ENCODE measurements at places on chromosomes 11 and 22.

- no peak for DNase-seq
These were observed 42.4 kb upstream of the RASD2 start for GRCh38 chr22:35498026-35498800.

DNA sequence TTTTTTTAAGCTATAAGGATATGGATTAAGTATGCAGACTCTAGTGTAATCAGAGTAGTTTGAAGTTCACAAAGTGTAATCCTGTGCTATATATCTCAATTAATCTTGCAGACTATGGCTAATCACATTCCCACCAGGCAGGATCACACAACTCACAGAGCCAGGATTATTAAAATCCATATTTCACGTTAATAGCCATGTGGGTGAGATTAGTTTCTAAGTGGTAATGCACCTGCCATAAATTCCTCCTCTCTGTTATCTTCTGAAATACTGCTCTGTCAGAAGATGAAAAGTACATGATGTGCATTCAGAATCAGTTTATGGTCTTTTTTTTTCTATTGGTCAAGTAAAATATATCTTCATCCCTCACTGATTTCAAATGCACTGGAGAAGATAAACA is 686.1 kb downstream of the CNTN5 start:
- DNase-seq, result no peak

DNA sequence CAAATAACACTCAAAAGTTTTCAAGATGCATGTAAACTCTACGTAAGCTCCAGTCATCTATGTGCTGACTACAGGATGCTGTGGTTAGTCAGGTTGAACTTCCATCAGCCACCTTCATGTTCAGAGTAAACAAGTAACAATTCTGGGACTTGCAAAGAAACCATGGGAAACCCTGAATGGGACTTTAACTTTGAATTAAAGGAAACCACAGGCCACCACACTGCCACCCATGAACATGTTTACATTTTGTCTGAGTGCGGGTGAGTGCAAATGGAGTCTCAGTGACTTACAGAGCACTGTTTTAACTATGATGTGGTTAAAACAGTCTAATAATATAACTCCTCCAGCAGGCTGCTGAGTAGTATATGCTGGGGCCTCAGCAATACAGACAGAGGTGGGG is 12.9 kb upstream of the SYTL2 start:
- no peak for DNase-seq

- DNase-seq, result no peak
These were observed 35.0 kb downstream of the SGSM3 start for GRCh38 chr22:40405178-40406062.

DNA sequence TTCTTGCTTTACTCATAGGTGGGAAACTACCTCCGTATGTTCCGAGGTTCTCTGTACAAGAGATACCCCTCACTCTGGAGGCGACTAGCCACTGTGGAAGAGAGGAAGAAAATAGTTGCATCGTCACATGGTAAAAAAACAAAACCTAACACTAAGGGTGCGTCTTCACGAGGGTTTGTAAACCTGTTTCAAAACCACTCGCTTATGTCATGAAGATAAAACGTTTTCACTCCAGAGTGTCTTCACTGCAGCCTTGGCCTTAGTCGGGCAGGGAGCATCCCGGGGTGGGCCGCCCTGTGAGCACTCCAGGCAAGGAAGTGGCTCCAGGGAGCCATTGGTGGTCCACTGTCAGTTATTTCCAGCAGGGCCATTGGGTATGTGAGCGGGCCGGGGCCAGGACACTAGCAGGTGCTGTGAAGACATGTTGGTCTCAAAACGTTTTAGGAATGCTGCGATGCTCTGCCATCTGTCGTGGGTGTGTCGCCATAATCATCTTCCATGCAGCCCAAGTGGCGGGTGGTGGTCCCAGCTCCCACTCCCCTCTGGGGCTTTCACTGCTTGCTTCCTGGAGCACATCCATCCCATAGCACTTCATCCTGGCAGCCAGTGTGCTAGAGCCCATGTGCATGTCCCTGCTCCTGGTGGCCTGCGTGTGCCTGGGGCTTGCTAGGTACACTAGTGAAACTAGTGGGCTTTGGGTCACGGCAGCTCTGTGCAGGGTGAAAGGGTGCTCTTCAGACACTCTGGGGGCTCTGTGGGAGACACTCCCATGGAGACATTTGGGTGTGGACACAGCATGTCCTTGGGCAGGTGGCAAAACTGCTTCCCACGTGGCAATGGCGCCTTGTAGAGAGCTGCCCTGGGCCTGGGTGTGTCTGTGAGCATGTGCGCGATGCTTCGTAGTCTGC is 5.2 kb downstream of the SMARCB1 start:
- no peak for DNase-seq

- DNase-seq, result no peak
These were observed 2.3 kb downstream of the IFITM1 start for GRCh38 chr11:316031-316701.

DNA sequence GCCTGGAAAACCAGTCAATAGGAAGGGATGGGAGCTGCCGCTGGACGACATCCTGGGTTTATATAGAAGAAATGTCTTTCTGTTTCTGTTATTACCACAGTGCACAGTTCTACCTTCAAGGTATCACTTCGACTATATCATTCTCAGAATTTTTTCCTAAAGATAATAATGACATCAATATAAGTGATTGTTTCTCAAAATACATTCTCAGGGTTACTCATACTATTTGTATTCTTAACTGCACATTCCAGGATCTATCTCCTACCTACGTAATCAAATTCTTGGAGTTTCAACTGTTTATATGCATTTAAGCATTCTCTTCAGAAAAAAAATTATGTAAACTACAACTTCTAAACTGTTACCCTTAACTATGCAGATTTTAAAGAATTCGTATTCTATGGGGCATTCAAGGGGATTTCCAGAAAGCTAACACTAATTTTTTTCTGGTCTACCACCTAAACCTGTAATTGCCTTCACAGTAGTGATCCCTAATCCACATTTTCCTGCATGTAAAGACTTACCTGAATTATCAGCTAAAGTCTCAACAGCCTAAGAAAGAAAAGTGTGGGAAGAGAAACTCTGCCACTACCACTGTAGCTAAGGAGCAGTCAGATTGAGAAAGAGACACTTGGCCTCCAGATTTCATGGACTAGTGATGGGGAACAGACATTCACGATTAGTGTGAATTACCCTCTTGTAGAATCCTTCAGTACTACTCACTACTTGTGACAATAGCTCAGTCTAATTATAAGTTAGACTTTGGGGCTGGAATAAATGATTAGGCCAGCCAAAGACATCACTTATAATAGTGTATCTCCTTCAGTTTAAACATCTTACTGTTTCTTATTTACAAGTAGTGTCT is at the start of gene OR51B5:
TSS of gene OR51B5 (minus strand) at position 51 of the 862 bp plus-strand sequence. CDS start at position 51, 0 bp downstream.
- DNase-seq, result no peak

Measured in GM12864 (cell line).